ENCODE measurements at places on chromosomes 3 and 15.

DNA sequence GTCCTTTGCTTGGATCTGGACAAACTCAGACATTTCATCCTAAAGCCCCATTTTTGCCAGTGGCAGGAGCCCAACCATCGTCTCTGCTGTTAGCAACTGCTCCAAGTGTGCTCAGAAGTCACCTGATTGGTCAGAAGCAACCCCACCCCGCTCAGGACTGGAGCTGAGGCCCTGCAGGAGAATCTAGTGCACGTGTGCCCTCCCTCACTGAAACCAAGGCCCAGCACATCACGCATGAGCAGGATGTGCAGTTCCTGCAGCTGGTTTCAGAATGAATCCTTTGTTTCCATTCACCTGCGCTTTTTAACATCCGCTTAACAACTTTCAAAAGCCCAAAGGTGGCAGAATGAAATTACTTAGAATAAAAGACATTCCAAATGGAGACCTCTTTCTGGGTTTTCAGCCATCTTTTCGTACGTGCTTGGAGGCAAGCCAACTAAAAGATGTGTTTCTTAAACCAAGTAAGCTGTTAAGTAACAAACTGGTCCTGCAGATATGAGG is 81.2 kb downstream of the SRGAP3 start:
- no peak for DNase-seq

DNA sequence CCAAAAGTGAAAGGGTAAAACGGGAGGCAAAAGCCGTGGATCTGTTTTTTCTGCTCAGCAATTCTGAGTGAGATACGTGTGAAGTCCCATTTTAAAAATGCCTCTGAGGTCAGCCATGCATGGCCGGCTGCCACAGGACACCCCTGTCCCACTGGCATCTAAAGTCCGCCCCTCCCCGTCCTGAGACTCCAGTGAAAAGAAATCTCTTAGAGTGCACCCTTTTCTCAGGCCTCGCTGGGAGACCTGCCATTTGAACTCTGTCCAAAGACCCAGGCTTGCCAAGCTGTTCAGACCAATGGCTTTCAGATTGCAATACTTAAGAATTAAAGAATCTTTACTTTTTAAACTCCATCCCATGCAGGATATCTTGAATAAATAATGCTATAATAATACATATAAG is 61.0 kb upstream of the SLC24A5 start:
- DNase-seq: no peak

DNA sequence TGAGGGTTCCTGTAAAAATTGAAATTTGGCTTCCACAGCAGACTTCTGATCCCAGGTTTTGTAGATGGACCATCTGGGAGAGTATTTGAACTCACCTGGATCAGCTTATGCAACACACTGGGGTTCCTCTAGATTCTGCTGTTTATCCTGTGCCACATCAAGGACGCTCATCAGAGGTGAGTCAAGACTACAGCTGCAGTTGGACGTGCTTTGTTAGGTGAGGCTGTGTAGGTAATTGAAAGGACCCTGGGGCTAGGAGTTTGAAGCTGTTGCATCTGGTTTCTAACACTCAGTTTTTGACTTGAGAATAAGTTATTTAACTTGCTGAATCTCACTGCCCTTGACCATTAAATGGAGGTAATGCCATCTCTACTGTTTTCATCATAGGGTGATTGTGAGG is 394.2 kb downstream of the EDEM1 start:
- no peak for DNase-seq

GRCh38 chr15:36363335-36363734 is 216.1 kb upstream of the CDIN1 start:
- DNase-seq: no peak

GRCh38 chr15:51688863-51689262 is 7.6 kb downstream of the SCG3 start:
- no peak for DNase-seq

DNA sequence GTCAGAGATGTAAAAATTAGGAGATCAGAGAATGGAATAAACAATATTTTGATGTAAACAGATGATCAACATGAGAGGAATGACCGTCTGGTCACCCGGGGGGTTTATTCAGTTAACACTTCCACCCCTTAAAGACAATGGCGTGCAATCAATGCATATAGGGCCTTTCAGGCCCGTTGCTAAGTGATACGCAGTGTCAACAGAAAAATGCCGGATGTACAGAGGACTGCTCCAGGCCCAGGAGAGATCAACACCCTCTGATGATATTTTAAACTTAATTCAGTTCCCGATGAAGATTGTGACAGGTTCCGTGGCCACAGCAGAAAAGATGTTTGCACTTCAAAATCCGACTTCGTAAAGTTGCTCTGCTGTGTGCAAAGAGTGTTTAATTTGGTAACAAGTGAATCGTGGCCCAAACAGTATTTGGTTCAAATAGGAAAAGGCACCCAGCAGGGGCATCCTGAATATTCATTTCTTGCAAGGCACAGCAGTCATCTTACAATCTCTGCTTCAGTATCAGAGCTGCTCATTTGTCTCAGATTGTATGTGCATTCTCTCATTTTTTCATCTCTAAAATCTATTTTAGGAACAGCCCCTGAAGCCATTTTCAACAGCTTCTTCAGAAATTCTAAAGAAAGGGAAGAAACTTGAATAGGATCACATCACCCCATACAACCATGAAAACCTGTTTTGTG is 72.6 kb downstream of the FOXB1 start:
- no peak for DNase-seq

- DNase-seq: no peak
Measured at GRCh38 chr3:5304789-5305683, 117.5 kb downstream of the EDEM1 start.

GRCh38 chr3:147373301-147373700 is 33.0 kb downstream of the ZIC4 start:
- no peak for DNase-seq

GRCh38 chr3:54714035-54714434 is 213.8 kb downstream of the LRTM1 start:
- no peak for DNase-seq

GRCh38 chr15:25954398-25954797 is 91.3 kb upstream of the ATP10A start:
- no peak for DNase-seq

GRCh38 chr3:33803894-33804526 is 5.6 kb downstream of the PDCD6IP start:
- DNase-seq: no peak

DNA sequence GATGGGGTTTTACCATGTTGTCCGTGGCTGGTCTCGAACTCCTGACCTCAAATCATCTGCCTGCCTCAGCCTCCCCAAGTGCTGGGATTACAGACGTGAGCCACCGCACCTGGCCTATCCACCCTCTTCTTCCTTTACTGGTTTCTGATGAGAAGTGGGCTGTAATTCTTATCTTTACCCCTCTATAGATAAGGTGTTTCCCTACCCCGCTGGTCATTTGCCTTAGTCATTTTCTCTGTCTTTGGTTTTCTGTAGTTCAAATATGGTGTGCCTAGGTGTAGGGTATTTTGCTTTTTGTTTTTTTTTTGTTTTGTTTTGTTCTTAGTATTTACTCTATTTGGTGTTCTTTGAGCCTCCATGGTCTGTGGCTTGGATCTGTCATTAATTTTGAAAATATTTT is 41.3 kb downstream of the APBA2 start:
- no peak for DNase-seq

DNA sequence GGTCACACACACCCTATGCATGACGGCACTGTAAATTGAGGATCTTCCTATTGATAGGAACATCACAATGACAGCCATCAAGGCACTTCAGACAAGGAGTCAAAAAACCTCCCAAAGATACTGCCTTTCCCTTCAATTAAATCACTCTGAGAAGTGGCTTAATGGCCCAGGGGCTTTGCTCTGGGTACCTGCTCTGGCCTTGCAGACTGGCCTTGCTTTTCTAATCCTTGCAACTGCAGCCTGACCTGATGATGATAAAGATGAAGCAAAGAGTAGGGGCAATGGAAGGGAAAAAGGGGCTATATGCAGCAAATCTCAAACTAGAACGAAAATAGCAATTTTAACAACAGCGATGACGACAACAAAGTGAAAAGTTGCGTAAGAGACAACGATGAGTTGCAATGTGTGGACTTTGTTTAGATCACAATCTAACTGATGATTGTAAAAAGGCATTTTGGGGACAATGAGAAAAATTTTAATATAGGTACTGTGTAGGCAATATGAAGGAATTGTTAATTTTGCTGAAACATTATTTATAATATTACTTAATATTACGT is 14.6 kb downstream of the ADAMTS9 start:
- DNase-seq: no peak

DNA sequence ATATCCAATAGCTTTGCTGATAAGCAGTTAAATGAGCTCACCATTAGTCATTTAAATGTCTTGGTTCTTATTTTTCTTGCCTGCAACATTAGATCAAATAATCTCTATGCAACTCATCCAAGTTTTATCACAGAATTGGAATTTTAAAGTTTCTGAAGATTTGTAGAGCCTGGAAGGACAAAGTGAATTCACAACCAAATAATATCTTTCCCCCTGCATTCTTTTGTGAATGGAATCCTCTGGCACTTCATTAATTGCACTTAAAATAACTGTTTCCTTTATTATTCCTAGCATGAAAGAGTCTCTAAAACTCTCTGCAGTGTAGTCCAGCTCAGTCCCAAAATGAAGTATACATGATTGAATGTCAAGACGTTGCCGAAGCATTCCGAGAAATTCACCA is 345.6 kb upstream of the TGFBR2 start:
- DNase-seq: no peak

DNA sequence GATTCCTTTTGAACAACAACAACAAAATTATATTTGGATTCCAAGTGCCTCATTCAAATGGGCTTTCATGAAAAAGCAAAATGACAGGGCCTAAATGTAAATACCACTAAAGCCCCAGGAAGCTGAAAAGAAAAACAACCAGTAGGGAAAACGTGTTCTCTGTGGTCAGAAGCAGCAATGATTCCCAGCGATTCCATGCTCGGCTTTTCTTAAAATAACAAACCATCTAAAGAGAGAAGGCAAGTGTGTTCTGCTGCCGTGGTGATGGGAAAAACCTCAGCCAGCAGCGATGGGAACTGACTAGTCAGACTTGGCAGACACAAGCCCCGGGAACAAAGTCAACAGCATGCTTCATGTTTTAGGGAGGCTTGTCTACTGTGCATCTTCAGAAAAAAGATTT is 153.6 kb downstream of the TNIK start:
- no peak for DNase-seq

DNA sequence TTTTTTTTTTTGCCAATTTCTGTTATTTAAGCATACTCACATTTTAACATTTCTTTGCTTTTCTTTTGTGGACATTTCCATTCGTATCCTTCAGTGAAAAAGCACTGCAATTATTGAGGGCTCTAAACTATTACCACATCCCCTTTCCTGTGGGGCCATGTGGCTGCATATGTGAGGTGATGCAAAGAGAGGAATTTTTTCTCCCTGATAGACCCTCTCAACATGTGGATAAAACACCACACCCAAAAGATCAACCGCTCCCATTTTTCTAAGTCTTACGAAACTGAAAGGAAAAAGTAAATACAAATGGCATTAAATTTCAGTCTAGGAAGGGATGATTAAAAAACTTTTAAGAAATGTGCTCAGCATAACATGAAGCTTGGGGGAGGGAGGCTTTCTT is 68.8 kb downstream of the DNAJC13 start:
- DNase-seq: no peak

DNA sequence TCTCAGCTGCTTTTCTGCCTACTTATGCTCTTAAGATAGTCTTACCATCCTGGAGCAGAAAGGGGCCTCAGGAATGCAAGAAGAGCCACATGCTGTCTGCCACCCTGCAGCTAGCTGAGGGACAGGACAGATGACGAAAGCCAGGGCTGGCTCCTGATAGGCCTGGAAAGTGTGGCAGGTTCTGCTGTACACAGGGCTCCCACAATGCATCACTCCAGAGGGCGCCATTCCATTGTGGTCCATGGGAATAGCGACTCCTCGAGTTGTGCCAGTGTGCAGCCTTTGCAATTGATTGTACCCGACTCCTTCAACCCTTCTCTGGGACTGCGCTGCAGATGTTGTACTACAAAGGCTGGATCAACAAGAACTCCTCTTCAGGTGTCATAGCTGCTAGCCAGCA is 11.2 kb downstream of the ACAN start:
- no peak for DNase-seq

DNA sequence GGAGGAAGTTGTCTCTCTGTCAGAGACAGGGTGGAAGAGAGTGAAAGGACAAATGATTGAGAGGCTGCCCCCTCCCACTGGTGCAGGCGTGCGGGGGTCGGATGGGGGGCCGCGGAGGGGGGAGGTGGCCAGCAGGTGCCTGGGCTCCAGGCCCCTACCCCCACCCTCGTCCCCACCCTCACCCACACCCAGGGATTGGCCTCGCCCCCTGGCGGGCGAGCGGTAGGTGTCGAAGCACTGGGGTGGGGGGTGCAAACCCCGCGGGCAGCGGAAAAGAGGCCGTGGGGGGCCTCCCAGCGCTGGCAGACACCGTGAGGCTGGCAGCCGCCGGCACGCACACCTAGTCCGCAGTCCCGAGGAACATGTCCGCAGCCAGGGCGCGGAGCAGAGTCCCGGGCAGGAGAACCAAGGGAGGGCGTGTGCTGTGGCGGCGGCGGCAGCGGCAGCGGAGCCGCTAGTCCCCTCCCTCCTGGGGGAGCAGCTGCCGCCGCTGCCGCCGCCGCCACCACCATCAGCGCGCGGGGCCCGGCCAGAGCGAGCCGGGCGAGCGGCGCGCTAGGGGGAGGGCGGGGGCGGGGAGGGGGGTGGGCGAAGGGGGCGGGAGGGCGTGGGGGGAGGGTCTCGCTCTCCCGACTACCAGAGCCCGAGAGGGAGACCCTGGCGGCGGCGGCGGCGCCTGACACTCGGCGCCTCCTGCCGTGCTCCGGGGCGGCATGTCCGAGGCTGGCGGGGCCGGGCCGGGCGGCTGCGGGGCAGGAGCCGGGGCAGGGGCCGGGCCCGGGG is at the start of gene KAT2B:
Gene KAT2B (plus strand): TSS at position 682 of the 783 bp plus-strand sequence. CDS start 32 bp downstream, at position 714.
- no peak for DNase-seq

- DNase-seq: no peak
Measured at GRCh38 chr3:19116239-19116638, 32.1 kb upstream of the KCNH8 start.

DNA sequence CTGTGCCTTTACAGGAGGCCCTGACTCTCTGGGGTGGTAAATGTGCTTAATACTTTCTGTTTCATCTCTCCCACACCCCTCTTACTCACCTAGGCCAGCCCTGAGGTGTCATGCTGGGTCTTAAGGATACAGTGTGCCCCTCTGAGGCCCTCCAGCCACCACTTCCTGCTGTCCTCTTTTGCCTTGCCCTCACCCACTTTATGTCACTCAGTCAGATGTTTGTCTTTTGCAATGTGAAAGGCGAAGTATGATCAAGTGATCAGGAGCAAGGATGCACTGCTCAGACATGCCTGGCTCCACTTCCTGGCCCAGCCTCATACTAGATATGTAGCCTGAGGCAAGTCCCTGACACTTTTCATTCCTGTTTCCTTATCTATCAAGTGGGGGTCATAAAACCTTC is 339.0 kb upstream of the NR2E3 start:
- DNase-seq: peak; percentile 81
